Spinal cord (tissue), 10 donors: ENCODE measurements at places on chromosomes 5 and 9. TPM values are rescaled to one million over a fixed set of nuclear protein-coding genes. Genes with fewer than 3 reads are reported as not detected.

Gene SHLD3
- 4.8 TPM for total RNA-seq

Gene SLC45A2
- 0.40 TPM for total RNA-seq

Gene PIP5K1B
- total RNA-seq = 19.9 TPM

Gene PCDHA4
- total RNA-seq = 8.6 TPM

Gene GPX3
- 22.7 TPM for total RNA-seq

Gene NTRK2
- total RNA-seq = 126 TPM

Gene CCDC183
- total RNA-seq = 3.0 TPM
